Muscle of back (tissue), 13 donors: ENCODE measurements at places on chromosomes 2 and 18. TPM values are rescaled to one million over a fixed set of nuclear protein-coding genes. Genes with fewer than 3 reads are reported as not detected.

DNA sequence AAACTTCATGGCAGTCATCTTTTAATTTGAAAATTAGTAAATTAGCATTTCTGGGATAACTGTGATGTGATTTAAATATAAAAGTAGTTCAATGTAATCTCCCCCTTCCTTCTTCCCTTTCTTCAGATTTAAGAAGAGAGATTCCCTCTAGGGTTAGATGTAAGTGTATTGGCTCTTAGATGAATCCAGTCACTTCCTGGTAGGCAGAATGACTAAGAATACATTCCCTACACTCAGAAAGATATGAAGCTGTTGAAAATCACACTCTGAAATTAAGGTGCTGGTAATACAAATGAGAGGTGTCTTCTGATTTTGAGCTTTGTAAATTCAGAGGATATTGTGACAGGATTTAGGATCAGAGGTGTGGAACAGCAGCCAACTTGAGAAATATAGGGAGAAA, 71.6 kb downstream of the TDRD15 start:
- no peak for DNase-seq

GRCh38 chr2:28274911-28275685, 117.6 kb upstream of the FOSL2 start:
- peak; percentile 12 for DNase-seq

- DNase-seq = peak; percentile 95
Measured at GRCh38 chr2:120559401-120559800, 176.3 kb upstream of the GLI2 start.

DNA sequence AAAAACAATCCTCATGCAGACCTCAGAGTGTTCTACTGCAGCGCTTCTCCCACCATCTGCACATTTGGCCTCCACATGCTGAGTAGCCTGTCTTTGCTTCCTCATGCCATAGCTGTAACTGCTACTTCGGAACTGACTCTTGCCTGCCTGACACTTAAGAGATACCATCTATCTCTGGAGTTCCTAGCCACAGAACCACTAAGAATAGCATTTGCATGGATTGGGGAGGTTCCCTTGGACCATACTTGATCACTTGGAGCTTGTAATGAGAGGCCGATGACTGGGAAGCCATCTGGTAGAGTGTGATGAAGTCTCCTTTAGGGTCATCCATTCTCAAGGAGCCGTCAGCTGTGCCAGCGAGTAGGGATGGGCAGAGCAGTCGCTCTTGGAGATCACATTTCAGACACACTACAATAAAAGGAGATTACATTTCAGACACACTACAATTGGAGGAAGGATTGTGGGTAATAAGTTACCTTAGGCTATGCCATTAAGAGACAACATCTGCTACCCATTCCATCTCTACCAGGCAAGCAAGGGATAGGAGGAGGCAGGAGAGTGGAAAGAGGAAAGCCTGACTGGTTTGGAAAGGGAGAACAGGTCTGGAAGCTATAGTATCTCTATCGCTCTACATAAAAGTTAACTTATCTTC, 21.8 kb downstream of the DOK1 start:
- DNase-seq = no peak

- no peak for DNase-seq
Measured at GRCh38 chr2:179354739-179355537, 90.3 kb upstream of the SESTD1 start.

The SLC4A5 gene
- 2.4 TPM for polyA plus RNA-seq

The IL36G gene
- polyA plus RNA-seq = not detected

The SLC4A3 gene
- 11.7 TPM for polyA plus RNA-seq

The ESPNL gene
- polyA plus RNA-seq = 0.91 TPM
